ENCODE measurements at places on chromosomes 2 and 18.

GRCh38 chr2:241007880-241008710, 9.7 kb downstream of the SNED1 start:
- DNase-seq = no peak

DNA sequence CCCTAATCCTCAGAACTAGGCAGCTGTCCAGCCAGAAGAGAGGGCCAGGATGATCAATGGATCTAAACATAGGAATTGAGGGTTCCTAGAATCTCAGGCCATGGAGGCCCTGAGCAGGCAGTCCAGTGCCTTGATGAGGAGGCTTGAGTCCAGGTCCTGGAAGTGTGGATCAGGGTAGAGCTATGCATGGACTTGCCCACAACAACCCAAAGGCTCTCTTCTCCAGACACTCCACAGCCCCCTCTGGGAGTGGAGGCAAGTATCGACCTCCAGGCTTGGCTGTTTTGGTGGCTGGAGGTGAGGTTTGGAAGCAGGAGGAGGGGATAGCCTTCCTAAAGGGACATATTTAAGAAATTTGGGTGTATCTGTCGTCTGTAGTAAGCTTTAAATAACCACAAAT, 45.7 kb downstream of the NAPG start:
- DNase-seq = no peak

DNA sequence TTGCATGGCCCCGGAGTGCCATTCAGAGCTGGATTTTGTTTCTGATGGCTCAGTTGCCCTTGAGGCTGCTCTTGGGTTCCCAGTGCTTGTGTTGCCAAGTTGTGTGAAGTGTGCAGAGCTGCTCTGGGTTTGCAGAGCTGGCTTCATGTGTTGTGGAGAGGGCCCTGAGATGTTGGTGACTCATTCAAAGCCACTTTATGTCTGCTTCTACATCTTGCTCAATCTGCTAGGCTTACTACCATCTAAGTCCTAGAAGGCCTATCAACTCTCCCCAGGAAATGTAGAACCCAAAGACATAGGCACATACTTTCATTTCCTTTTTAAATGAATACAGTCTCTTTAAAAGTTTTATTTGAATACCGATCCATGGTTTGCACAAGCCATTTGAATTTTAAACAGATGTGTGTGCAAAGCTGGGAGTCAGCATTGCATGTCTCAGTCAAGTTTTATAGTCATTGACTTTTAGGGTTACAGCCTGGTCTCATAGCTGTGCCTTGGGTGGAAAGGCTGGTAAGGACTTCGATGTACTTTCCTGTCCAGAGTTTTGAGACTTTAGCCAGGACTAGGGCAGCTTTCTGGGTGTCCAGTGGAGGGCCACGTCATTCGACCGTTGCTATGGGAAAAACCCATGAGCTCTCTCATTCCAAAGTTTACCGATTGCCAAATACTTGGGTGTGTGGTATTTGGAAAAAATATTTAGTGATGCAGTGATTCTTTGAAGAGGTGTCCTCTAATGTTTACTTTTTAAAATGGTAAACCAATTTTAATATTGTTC, 105.0 kb downstream of the LTBP1 start:
- no peak for DNase-seq

GRCh38 chr2:107785756-107786155, 40.9 kb upstream of the RGPD4 start:
- DNase-seq = no peak

DNA sequence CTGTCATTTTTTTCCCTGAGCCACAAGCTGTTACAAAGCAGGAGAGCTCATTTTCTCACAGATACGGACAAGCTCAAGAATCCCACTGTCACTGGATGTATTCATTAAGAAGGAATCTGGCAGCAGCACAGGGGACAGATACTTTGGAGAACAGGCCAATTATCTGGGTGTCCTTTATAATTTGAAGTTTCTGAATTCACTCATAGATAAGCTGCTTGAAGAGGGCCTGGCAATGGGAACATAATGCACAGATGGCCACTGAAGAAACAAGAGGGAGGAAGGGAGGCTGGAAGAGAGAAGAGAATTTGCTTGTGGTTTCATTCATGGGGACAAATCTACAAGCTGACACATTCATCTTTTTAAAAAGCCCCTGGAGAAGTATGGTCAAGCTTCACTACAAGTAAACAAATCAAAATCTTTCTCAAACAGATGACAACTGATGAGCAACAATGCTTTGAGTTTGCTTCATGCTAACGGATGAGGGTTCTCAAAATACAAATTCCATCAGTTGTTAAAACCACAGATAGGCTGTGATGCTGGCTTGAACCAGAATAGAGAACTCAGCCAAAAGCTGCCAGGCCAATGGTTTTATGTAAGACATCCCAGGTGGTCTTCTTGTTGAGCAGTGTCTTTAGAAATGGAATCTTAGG, 11.9 kb downstream of the BCL2 start:
- no peak for DNase-seq

GRCh38 chr2:7672027-7672684, 754.9 kb downstream of the RNF144A start:
- peak; percentile 52 for DNase-seq

DNA sequence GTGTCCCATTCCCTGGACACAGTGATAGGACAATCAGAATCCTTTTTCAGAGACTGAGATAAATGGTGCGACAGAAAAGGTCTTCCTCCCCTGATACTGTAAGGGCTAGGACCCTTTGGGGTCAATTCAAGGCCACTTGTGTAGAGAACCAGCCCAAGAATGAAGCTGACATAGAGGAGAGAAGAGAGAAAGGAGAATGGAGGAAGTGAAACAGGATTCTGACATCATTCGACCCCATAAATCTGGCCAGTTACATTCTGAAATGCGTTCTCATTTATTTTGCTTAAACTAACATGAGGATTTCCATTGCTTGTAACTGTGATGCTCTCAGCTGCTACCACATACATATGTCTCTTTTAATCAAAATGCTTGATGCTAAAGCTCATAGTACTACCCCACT, 148.1 kb downstream of the TMEM163 start:
- DNase-seq = no peak

DNA sequence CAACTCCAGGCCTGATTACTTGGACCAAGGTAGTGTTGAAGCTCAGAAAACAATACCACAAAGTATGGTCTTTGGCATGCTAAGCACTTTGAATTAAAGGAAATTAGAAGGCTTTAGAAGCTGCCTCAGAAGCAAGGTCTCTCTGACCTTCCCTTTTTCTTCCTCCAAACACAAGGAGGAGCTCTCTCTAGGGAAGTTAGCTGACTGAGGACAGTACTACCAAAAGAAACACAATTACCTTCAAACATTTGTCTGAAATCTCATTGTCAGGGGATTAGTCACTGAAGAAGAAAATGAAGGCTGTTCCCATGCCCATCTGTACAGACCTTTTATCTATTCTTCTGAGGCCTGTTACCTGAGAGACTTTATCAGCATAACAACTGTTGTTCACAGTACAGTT, 279.3 kb downstream of the CDH20 start:
- DNase-seq = no peak

Measured in naive thymus-derived CD4-positive, alpha-beta T cell (primary cell).